NB4 (cell line): ENCODE measurements at places on chromosomes 4 and X.
A peak's percentile ranks its signal among the peaks of the same experiment; 100 is the strongest.

GRCh38 chrX:120768254-120768653, 107.4 kb downstream of the CT47B1 start:
- no peak for DNase-seq

DNA sequence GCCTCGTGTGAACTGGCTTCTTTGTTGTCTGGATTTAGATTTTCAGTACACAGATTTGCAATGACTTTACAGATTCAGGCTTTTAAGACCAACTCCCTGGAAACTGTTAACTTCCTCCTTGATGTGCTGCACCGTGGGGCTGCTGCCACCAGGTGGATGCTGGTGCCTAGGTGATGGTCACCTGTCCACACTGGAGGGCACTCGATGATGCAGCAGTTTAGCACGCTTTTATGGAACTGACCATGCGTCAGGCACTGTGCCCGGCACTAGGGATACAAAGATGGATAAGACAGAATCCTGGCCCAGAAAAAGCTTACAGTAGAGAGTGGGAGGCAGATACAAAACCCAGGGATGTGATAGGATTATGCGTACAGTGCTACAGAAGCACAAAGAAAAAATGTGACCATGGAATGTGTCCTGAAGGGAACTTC, 180.7 kb downstream of the CEP135 start:
- DNase-seq = peak; percentile 29

GRCh38 chr4:165680821-165681220, 192.2 kb upstream of the TLL1 start:
- DNase-seq = no peak

- no peak for DNase-seq
Measured at GRCh38 chrX:137198040-137198439, 164.2 kb upstream of the GPR101 start.

DNA sequence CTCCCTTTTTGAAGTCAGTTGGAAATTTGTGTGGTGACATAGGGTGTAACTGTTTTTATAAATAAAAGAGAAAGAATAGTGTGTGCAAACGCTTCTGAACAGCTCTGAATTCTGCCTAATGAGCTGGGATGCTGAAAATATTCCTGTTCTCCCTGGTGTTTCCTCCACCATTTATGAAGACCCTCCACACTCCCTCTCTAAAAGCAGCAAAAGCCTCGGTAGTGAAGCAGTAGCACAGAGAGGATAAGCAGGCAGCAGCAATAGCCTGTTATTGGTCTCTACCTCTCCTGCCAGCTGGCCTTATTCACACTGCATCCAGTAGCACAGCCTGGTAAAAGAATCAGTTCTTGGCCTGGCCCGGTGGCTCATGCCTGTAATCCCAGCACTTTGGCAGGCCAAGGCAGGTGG, 406.1 kb downstream of the IQCM start:
- no peak for DNase-seq
